ENCODE measurements at places on chromosomes 16 and 17. TPM values are rescaled to one million over a fixed set of nuclear protein-coding genes. Genes with fewer than 3 reads are reported as not detected.

The KRTAP17-1 gene
- not detected for total RNA-seq

The PRR35 gene
- total RNA-seq = not detected

The ICAM2 gene
- 11.9 TPM for total RNA-seq

The CHST4 gene
- not detected for total RNA-seq

The CACNA1G gene
- total RNA-seq = 0.96 TPM

The KCTD19 gene
- not detected for total RNA-seq

The IL4R gene
- 55.4 TPM for total RNA-seq

The FN3K gene
- 1.4 TPM for total RNA-seq

The CES5A gene
- not detected for total RNA-seq

The MGAT5B gene
- total RNA-seq = 0.08 TPM

The FMNL1 gene
- 2.3 TPM for total RNA-seq

The EFNB3 gene
- total RNA-seq = 1.6 TPM

The HIGD1B gene
- total RNA-seq = not detected
